ENCODE measurements at places on chromosomes 3 and 15.

DNA sequence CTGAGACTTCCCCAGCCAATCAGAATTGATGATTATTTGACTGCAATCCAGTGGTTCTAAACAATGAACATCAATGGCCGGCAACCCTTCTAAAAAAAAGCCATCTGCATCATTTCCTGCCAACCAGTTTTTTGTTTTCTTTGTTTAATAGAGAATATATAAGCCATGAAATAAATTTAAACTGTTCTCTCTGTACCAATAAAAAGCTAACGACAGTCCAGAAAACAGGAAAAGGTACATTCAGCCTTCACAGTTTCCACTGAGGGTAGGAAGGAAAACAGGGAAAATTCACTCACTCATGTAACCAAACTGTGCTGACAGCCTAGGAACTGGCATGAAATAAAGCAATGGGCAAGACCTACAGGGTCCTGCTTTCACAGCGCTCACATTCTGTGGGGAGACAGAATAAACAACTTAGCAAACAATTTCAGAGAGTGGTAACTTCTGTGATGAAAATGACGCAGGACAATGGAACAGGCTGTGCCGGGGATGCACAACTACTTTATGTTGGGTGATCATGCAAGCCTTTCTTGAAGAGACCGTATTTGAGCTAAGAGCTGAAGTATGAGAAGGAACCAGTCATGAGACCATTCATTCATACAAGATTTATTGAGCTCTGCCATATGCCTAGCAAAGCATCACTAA is 630.1 kb downstream of the MAGI1 start:
- no peak for DNase-seq

GRCh38 chr3:111955876-111956275 is 22.9 kb upstream of the ABHD10 start:
- DNase-seq = no peak

GRCh38 chr3:147680837-147681483 is 271.8 kb downstream of the ZIC1 start:
- DNase-seq = no peak

- no peak for DNase-seq
Observed at GRCh38 chr15:36807134-36807764, 227.8 kb downstream of the CDIN1 start.

DNA sequence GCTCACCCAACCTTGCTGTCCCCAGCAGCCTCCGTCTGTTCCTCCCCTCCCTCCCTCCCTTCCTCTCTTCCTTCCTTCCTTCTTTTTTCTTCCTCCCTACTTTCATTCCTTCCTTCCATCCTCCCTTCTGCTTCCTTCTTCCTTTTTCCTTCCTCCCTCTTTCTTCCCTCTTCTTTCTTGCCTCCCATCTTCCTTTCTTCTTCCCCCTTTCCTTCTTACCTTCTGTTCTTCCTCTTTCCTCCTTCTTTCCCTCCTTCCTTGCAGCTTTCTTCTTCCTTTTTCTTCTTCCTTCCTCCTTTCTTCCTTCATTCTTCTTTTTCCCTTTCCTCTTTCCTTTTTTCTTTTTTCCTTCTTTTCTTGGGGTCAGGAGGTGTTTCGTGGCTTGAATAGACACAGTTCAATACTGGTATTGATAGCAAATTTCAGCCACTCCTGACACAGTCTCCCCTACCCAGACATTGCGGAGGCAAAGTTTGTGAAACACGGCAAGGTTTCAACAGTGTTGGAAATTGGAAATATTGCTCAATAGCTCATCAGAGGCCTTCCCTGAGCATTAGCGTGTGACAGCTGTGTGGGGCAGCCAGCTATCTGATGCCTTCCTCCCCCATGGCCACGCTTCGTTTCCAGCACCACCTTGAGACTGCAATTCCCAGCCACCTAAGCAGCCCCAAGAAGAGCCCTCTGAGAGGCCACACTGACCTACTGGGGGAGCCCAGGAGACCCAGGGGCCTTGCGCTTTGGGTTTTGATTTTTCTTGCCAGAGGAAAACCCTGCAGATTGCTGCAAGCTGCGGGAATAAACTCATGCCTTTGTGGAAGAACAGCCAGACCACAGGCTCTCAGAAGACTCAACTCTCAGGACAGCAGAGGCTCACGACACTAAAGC is 82.2 kb downstream of the KLF15 start:
- DNase-seq = no peak

- peak; percentile 4 for DNase-seq
Observed at GRCh38 chr3:181486141-181486885, 225.4 kb upstream of the SOX2 start.

- no peak for DNase-seq
Observed at GRCh38 chr15:94002041-94002440, 229.3 kb upstream of the MCTP2 start.

DNA sequence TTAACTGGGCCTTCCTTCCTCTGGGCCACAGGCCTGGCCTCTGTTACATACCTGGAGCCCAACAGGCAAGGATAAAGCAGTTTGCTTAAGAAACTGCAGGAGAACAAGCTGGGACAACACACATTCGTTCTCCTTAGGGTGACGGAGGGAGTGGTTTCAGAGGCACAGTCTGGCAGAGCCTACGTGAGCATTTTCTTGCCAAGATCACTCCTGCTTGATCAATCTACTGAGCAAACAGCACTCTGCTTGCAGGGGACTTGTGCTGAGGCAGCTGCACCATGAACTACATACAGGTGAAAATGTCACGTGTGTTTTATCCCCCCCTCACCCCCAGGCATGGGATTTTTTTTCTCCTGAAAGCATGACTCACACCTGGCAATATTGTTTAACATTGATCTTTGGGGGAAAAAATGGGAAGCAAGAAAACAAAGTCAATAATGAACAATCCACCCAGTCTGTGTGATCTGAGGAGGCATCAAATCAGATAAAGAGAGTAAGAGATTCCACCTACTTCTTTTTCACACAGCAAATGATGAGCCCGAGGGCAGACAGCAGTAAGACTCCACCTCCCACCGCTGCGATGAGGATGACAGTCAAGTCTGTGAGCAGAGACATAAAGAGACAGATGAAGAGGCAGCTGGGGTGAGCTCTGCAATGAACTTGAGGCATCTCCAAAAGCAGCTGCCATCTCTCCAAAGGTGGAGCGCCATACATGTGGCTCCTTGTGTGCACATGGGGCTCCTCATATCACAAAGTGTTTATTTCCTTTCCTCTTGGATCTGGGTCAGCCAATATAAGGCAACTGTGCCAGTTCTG is 57.4 kb downstream of the CDCP1 start:
- DNase-seq = no peak

DNA sequence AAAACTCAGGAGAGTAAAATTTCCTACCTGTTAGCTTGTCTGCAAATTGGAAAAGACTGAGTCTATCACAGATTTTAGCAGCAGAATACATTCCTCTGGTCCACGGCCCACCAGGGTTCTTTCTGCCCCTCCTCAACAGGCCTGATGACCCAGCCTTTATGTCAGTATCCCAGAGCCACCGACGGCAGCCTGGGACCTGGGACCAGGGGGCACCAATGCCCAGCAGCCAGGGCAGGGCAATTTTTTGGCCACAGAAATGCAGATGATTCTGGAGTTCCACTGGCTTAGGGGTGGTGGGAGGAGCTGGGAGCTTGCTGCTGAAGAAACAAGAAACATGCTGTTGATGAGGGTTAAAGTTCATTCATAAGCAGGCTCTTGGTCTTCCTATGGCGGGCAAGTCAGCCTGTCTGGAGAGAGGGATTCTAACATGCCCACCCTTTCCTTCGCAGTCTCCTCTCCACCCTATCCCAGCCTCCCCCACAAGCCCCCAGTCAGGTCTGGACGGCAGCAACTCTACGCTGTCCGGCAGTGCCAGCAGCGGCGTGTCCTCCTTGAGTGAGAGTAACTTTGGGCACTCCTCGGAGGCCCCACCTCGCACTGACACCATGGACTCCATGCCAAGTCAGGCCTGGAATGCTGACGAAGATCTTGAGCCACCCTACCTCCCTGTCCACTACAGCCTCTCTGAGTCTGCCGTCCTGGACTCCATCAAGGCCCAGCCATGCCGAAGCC is 4.3 kb upstream of the MANF start:
- no peak for DNase-seq

DNA sequence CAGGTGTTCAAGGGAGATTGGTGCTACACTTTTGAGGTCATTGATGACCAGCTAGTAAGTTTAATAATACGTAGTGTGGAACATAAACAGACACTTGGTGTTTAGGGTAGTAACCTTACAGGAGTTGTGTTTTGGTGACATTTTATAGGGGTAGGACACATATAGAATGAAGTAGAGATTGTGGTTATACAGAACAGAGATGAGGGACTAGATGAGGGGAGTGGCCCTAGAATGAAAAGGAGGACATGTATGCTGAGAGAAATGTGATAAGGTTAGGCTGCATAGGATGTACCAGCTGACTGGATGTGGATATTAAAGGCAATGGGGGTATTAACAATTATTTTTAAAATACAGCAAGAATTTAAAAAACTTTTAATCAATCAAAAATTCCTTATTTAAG is 8.0 kb downstream of the MBNL1 start:
- no peak for DNase-seq

- no peak for DNase-seq
Observed at GRCh38 chr3:151852074-151852811, 21.2 kb upstream of the SUCNR1 start.

DNA sequence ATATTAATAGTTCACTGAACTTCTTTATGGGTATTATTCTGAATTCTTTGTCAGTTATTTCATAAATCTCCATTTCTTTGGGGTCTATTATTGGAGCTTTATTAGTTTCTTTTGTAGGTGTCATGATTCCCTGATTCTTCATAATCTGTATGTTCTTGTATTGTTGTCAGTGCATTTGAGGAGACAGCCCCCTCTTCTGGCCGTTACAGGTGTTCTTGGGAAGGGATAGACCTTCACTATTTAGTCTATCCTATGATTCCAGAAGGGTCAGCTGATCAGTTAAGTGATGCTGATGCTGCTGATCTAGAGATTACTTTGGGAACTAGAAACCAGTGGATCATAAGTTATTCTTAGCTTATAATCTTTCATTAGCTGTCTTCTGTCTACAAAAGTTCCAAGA is 34.9 kb downstream of the TMEM39A start:
- DNase-seq = no peak

GRCh38 chr3:187926620-187927019 is 181.4 kb upstream of the BCL6 start:
- DNase-seq = no peak

GRCh38 chr3:78762121-78762520 is 1005.7 kb downstream of the ROBO1 start:
- DNase-seq = no peak

Data from nucleus accumbens (tissue), 56 donors.